ENCODE measurements at places on chromosomes 4 and X. TPM values are rescaled to one million over a fixed set of nuclear protein-coding genes. Genes with fewer than 3 reads are reported as not detected.

GRCh38 chr4:28469387-28469786 is 1608.7 kb downstream of the STIM2 start:
- no peak for DNase-seq

DNA sequence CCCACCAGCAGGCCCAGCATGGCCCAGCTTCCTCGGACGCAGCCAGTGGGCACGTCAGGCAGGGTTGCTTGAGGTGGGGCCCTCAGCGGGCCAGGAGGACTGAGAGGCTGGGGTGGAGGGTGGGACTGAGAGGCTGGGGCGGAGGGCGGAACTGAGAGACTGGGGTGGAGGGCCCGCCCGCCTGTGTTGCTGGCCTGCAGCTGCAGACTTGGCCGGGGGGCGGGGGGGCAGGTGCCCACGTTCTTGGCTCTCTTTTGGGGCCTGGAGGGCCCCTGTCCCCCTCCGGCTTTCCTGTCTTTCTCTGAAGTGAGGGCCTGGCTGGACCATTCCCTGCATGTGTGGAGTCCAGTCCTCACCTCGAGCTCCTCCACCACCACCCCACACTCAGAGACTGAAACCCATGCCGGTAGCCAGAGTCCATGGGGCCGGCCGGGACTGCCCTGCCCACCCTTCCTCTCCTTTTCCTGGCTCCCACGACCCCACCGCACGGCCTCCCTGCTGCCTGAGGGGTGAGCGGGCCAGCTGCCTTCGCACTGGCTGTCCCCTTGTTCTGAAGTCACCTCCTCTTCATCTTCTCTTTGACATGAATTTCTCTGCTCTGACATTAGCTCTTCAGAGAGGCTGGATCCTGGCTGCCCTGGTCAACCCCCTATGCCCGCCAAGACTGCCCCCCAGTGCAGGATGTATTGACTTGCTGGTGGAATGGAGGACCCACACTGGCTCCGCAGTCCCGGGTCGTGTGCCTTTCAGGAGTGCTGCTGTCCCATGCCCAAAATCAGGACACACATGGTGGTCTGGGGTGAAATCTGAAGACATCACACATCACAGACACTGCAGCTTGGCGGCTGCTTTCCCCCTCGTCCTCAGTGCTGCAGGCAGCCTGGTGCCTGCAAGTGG is 10.1 kb upstream of the NKX1-1 start:
- DNase-seq, result no peak

DNA sequence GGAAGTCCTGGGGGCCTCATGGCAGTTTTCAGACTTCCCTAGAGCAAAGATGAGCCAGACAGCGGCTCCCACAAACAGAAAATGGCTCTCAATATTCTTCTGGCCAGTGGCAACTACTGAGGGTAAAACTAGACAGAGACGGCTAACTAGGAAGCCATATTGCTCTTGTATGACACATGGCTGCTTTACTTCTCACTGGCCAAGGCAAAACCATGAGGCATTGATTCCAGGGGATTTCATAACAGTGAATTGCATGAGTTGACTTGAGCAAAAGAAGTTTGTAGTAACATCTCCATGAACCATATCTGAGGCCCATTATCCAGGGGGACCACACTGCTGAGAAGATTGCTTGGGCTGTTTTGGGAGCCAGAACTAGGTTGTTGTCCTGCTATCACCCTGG is 13.7 kb upstream of the TLR8 start:
- DNase-seq, result no peak

DNA sequence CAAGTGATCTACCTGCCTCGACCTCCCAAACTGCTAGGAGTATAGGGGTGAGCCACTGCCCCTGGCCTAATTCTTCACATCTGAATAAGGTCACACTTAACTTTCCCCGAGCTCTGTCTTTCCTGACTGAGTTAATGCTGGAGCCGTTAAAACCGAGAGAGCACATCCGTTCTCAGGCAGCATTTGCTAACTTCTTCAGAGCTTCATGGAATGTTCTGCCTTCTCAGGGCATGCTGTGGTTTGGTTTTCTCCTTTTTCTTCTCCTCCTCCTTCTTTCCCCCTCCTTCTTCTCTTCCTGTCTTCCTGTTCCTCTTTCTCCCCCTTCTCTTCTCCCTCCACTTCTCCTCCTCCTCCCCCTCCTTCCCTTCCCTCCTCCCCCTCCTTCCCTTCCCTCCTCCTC is 119.9 kb downstream of the ASMT start:
- DNase-seq, result no peak

- no peak for DNase-seq
These were observed 18.4 kb upstream of the CWH43 start for GRCh38 chr4:48967631-48968030.

DNA sequence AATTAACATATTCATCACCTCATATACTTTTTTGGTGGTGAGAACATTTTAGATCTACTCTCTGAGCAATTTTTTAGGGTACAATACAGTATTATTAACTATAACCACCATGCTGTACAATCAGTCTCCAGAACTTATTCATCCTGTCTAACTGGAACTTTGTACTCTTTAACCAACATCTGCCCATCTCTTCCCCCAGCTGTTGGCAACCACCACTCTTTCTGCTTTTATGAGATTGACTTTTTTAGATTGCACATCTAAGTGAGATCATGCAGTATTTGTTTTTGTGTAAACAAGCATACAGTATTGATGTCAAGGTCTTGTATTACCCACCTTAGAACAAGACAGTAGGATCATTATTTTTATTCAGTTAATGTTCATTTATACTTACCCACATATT is 516.8 kb downstream of the RPA4 start:
- DNase-seq, result no peak

GRCh38 chr4:8283631-8284121 is 14.1 kb downstream of the HTRA3 start:
- no peak for DNase-seq

GRCh38 chrX:51802917-51803688 is 59.9 kb downstream of the GSPT2 start:
- peak; percentile 44 for DNase-seq

DNA sequence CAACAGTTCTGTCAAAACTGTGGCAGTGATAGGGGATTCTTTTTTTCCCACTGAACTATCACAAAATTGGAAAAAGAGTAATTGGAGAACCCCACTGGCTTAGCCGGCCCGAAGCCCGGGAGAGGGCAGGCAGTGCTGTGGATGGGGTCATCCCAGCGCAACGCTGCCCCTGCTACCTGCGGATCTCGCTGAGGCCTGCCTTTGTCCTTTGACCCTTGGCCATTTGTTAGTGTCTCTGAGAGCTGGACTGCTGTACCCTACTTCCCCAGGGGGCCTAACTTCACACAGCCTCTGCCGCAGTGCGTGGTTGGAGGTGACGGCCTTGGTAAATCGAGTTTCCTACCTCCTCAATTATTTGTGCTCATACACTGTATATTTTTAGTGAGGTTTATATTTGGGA is 43.0 kb upstream of the MSANTD1 start:
- no peak for DNase-seq

DNA sequence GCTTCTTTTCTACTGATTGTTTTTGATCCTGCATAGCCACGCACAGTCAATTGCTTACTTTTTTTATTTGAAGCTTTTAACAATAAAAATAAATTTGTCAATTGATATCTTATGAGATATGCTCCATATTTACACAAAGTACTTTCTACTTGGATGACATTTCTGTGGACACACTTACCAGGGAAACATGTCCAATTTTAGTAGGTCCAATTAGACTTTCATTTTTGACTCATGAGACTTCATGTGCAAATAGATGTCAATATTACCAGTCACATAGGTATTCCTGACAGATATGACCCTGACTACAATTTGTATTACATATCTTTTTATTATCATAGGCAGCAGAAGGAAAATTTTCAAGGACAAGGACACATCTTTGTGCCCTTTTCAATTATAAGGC is 219.9 kb upstream of the ANKRD50 start:
- no peak for DNase-seq

ARHGAP6 gene
- total RNA-seq, result 1.2 TPM

PLXNB3 gene
- 0.03 TPM for total RNA-seq

TSC22D3 gene
- total RNA-seq, result 20.0 TPM
